ENCODE measurements at places on chromosomes 13 and 19.

DNA sequence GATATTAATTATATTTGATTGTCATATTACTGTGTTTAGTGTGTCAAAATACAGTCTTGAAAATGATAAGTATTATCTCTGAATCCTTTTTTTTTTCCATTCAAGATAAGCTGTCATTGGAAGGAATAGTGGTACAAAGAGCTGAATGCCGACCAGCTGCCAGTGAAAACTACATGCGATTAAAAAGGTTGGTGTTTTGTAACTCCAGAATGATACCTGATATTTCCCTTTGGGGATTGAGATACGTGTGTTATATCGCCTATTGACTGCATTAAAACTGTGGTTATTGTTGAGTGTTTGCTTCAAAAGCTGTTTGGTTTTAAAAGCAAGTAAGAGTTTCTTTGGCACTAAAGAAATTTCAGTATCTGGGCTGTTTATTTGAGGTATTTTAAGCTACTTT, 6.5 kb upstream of the KCTD4 start:
- no peak for DNase-seq

DNA sequence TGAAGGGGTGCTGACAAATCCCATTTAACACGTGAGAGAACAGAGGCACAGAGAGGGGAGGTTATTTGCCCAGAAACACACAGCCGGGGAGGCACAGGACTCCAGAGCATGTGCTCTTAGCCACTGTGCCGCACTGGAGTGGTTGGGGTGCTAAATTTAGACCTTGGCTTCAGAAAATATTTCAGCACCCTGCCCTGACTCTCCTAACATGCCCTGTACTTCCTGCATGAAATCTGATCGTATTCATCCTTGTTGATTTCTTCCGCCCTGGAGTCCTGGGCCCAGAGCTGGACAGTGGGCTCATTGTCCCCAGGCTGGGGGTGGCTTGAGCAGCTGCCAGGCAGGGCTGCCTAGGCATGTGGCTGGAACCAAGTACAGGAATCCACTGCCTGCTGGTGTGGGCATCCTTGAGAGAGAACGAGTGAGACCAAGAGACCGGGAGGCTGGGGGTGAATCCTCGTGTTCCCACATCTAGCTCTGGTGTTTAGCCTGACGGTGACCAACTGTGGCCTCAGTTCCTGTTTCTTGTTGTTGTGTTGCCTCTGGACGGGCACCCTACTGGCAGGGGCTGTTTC, 5.3 kb downstream of the SLC27A1 start:
- DNase-seq: peak; percentile 88

DNA sequence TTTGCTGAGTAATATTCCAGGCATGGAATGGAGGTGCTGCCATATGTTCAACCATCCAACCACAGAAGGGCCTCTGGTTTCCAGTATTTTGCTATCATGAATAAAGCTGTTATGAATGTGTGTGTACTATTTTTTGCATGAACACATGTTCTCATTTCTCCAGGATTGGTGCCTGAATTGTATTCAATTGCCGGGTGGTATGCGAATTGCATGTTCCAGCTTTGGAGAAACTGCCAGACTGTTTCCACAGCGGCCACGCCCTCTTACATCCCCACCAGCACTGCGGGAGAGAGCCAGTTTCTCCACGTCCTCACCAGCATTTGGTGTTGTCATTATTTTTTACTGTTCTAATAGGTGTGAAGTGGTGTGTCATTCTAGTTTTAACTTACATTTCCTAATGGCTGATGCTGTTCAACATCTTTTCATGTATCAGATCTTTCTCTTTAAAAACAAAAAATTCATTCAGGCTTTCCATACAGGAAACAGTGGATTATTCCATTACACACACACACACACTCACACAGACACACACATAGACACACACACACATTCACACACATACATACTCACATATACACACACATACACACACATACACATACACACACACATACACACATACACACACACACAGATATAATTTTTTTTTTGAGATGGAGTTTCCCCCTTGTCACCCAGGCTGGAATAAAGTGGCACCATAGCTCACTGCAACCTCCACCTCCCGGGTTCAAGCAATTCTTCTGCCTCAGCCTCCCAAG, 154.1 kb downstream of the PTPRS start:
- peak; percentile 59 for DNase-seq

GRCh38 chr13:23729531-23729930, 159.3 kb downstream of the TNFRSF19 start:
- DNase-seq: no peak

- no peak for DNase-seq
These were observed 6.9 kb downstream of the HAUS5 start for GRCh38 chr19:35619290-35619923.

- no peak for DNase-seq
These were observed 1952.0 kb upstream of the PCDH20 start for GRCh38 chr13:63367522-63368198.

GRCh38 chr13:33945477-33945876, 127.5 kb downstream of the RFC3 start:
- DNase-seq: no peak

DNA sequence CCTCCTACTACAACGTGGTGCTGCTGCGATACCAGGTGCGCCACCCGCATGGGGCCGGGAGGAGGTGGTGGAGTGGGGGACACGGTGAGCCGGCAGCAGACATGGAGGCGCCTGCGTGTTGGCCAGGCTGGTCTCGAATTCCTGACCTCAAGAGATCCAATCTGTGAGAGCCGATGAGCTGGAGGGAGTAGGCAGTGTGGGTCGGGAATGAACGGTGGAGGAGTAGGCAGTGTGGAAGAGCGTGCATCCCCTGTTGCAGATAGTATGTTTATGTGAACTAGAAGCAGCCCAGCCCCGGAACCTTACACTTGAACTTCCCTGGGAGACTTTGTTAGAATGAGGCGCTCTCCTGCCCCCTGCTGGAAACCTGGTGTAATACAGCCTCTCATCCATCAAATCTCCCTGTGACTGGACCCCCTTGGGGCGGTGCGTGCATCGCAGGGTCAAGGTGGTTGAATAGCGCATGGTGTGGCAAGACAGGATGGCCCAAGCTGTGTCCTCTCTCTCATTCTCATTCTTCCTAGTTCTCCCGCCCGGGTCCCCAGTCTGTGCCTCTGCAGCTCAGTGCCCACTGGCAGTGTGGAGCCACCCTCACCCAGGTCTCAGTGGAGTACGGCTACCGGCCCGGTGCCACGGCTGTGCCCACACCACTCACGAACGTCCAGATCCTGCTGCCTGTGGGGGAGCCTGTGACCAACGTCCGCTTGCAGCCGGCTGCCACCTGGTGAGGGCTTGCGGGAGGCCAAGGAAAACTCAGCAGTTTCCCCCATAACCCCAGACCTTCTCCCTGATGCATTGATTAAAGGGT, 10.5 kb upstream of the B3GNT3 start:
- DNase-seq: peak; percentile 75

DNA sequence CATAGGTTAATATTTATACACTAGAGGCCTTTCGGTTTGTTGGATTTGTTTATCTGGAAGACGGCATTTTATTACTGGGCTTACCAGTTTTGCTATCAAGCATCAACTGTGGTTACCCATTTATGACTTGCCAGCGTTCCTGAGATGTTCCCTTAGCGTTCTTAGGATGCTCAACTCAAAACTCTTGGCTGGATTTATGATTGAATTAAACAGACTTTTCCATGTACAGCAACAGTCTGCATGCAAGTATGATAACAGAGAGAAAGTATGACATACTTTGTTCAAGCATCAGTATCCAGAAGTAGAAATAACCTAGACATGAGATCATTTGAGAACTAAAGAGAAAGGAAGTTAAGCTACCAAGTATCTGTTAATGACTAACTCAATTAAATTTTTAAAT, 29.9 kb upstream of the RNF113B start:
- DNase-seq: no peak

DNA sequence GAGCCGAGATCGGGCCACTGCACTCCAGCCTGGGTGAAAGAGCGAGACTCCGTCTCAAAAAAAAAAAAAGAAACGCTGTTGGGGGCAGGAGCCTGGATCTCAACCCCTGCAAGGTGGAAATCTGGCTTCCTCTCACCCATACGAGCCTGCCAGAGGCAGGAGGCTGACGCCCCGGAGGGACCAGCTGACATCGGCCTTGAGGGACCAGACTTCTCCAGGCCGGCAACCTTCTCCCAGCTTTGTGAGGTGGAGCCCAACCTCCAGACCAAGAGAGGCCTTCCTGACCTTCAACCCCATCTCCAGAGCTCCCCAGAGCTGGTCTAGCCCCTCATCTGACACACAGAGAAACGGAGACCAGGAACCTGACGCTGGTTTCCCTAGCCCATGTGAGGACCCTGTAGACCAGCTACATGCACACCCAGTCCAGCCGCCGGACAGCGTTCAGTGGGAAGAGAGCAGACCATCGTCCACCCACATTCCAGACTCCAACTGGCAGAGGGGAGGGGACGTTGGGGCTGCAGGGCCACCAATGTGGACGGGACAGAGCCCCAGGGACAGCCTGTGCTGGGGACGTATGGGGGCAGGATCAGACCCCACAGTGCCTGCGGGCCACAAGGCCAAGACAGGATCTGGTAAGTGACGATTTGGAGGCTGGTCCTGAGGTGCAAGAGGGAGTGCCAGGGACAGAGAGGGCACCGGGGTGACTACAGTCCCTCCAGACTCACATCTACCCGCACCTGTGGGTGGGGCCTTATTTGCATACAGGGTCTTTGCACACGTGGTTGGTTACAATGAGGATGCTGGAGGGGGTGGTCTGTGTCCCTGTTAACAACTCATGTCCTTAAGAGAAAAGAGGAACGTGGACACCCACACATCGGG, 11.4 kb downstream of the SBNO2 start:
- no peak for DNase-seq

GRCh38 chr13:111659842-111660241, 339.4 kb downstream of the TEX29 start:
- DNase-seq: no peak

DNA sequence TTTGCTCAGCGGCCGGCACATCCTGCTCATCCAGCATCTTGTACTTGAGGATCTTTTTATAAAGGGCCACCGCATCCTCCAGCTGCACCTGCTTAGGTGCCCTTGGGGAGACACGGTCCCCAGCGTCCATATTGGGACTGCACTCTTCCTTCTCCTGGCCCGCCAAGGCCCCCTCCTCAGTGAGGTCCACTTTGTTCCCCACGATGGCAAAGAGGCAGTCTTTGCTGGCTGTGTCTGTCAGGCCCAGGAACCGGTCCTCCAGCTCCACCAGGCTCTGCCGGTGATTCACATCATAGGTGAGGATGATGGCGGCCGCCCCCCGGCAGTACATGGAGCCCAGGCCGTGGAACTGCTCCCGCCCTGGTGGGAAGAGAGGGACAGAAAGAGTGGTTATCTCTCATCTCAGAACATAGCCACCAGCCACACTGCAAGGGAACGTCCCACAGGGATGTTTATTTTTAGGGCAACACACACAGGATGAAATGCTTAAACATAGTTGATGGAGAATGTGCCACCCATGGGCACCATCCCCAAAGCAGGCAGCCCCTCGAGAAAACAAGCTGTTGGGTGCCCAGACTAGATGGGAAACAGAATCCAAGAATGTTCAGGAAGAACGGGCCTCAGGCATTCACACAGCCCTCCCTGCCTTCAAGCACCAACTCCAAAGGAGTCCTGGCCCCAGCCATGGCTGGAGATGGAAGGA, 37.5 kb downstream of the RAB20 start:
- no peak for DNase-seq

GRCh38 chr13:102693250-102693649, 1.6 kb downstream of the METTL21C start:
- no peak for DNase-seq

DNA sequence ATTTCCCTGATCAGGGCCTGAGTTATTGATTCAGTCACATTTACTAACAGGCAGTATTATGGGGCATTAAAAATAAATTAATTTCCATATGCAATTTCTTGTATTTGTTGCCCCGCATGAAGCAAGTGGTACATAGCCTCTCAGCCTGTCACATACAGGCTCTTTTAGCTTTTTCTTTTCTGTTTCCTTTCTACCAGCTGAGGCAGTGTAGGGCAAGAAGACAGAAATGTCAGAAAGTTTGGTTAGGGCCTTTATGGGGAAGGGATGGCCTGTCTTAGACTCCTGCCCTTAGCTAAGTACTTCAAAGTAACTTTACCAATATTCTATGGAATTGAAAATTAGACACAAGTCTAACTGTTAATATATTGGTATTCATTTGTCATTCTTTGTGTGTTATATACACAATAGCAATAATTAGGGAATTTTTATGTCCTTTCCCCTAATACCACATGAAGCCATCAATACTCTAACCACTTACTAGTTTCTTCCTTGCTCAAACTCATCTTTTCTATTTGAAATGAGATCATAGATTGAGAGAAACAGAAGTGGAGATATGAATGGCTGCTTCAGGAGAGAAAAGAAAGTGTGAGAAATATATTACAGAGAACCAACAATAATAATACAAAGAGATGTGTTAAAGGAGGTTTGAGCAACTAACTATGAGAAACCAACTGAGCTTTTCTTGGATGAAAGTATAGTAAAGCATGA, 669.6 kb downstream of the PCDH17 start:
- DNase-seq: no peak

DNA sequence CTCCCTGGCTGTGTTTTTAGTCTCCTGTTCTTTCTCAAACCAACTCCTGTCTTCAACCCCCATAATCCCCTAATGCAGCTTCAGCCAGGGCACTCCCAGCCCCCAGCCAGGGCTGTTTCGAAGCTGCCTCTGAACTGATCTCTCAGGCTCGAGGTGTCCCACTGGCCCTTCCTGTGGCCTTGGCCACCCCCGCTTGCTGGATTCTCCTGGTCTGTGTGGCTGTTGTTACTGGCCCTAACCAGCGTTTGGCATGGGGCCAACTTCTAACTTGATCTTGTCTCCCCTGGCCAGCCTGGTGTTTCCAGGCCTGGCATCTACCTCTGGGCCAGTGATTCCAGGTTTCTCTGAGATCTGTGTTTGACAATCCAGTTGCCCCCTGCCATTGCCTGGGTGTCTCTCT, 11.0 kb downstream of the XAB2 start:
- no peak for DNase-seq

GRCh38 chr13:53138376-53139036, 109.9 kb downstream of the OLFM4 start:
- peak; percentile 36 for DNase-seq

DNA sequence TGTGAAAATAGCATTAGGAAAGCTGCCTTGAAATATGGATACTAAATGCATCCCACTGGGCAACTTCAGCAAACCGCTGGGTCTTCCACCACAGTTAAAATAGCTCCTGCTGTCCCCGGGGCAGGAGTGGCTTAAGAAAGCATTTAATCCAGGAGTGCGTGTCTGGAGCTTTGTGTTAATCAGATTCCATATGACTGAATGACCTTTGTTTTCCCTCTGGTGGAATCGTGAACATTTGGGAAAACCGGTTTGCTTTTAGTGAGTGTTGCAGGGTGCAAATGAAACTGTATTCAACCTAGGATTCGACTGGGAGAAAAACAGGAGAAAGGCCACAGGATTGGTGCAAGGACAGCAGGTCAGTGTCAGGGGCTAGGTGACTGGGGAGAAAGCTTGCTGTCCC, 237.6 kb upstream of the MAB21L1 start:
- no peak for DNase-seq

GRCh38 chr13:27450921-27451471, 632 bp upstream of the MTIF3 start:
- peak; percentile 33 for DNase-seq

Data from femur (tissue), 1 donor.